ENCODE measurements at places on chromosomes 5 and 9. TPM values are rescaled to one million over a fixed set of nuclear protein-coding genes. Genes with fewer than 3 reads are reported as not detected.
A peak's percentile ranks its signal among the peaks of the same experiment; 100 is the strongest.

The OGN gene
- total RNA-seq, result 454 TPM

The SLC45A2 gene
- total RNA-seq, result 0.09 TPM

The C5 gene
- total RNA-seq, result 9.3 TPM

DNA sequence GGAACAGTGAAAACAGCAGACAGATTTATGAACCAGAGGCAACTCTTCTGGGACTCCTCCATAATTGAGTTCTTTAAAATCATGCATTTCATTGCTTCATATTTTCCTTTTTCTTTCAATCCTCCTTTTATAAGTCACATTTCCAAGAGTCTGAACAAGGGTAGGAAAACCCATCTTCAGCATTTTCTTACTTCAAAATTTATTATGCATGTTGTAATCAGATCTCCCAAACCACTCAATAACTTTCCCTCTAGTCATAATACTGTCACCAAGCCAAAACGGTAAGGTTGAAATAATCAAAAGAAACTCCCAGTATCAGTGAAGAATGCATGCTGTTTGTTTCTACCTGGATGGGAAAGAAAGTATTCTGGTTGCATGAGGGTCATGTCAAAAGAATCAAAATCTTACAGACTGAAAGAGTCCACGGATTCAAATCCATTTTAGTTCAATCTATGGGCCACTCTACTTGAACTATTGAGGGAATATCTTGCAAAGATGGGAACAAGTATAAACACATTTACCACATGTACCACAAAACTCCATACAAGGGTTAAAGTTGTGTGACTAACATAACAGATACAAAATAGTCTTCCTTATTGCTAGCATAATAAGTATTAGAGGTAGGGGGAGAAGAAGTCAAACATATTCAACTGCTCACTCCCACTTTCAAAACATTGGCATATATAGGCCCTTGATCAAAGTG is 797.3 kb downstream of the MAT2B start:
- peak; percentile 9 for DNase-seq
- no peak overlapping the region for H3K4me3 ChIP-seq
- no peaks in the 10 kb centered on the region for H3K4me1 ChIP-seq
- H3K27ac ChIP-seq, result no peak overlapping the region
- no peaks in the 10 kb centered on the region for H3K36me3 ChIP-seq
- H3K27me3 ChIP-seq, result no peaks in the 10 kb centered on the region

- no peaks in the 10 kb centered on the region for H3K27me3 ChIP-seq
- no peak overlapping the region for H3K4me3 ChIP-seq
- H3K4me1 ChIP-seq, result no peaks in the 10 kb centered on the region
- no peak overlapping the region for H3K27ac ChIP-seq
- no peaks in the 10 kb centered on the region for H3K36me3 ChIP-seq
- no peak for DNase-seq
Measured at GRCh38 chr9:117763314-117763713, 59.1 kb downstream of the TLR4 start.

- peaks cover 13% of the 10 kb centered on the region for H3K4me1 ChIP-seq
- H3K27ac ChIP-seq, result no peak overlapping the region
- no peak overlapping the region for H3K4me3 ChIP-seq
Measured at GRCh38 chr5:54695198-54695966, 177.8 kb downstream of the SNX18 start.

GRCh38 chr5:12315461-12315860 is 411.2 kb upstream of the CTNND2 start:
- no peaks in the 10 kb centered on the region for H3K36me3 ChIP-seq
- no peaks in the 10 kb centered on the region for H3K27me3 ChIP-seq
- H3K4me1 ChIP-seq, result no peaks in the 10 kb centered on the region
- no peak overlapping the region for H3K27ac ChIP-seq
- DNase-seq, result peak; percentile 64
- H3K4me3 ChIP-seq, result no peak overlapping the region

DNA sequence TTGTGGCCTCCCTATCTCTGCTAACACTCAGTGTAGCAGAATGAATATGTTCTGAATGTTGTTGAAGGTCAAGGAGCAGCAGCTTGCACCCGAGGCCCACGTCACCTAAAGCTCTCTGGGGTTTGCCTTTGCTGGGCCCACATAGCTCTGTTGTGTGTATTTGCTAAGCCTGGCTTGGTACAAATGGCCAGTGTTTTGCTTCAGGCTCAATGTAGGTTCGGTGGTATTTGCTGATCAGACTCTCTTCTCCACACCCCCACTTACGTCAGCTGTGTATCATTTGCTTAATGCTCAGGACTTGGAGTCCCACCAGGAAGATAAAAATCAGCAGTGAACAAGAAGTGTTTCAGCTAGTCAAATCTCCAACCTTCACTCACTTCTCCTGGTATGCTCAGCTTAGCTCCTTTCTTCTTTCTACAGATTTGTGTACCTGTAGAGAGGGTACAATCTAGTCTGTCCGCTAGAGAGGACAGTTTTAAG is 4.8 kb upstream of the RFESD start:
- no peak overlapping the region for H3K4me3 ChIP-seq
- H3K27ac ChIP-seq, result no peak overlapping the region
- H3K27me3 ChIP-seq, result no peaks in the 10 kb centered on the region

DNA sequence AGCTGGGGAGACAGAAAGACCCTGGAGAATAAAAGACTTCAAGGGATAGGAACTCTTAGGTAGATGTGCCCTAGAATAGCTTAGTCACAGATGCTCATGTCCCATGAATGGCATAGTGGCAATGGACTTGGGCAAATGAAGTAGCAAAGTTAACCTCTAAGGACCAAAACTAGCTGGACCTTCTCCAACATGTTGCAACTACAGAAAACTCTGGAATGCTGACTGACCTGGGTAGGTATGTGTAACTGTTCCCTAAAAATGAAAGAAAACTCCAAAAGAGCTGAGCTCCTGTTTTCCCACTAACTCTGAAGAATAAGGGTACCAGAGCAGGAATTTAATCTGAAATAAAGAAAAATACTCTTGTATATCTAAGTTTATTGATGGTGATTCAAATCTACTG is 12.5 kb upstream of the LPAR1 start:
- no peaks in the 10 kb centered on the region for H3K36me3 ChIP-seq
- H3K4me1 ChIP-seq, result no peaks in the 10 kb centered on the region
- H3K4me3 ChIP-seq, result no peak overlapping the region
- H3K27me3 ChIP-seq, result no peaks in the 10 kb centered on the region

- H3K4me1 ChIP-seq, result peaks cover 3% of the 10 kb centered on the region
- peaks cover 6% of the 10 kb centered on the region for H3K27me3 ChIP-seq
- H3K36me3 ChIP-seq, result no peaks in the 10 kb centered on the region
- no peak for DNase-seq
- H3K27ac ChIP-seq, result no peak overlapping the region
Measured at GRCh38 chr5:134592141-134592746, 40.4 kb downstream of the SAR1B start.
